ENCODE measurements at places on chromosomes 1 and 21. TPM values are rescaled to one million over a fixed set of nuclear protein-coding genes. Genes with fewer than 3 reads are reported as not detected.

GRCh38 chr1:176559878-176560277, 96.9 kb downstream of the PAPPA2 start:
- peak; percentile 1 for DNase-seq

SLC37A1 gene
- 15.7 TPM for total RNA-seq

GRCh38 chr1:94592571-94592920, 51.0 kb upstream of the F3 start:
- DNase-seq: no peak

DNA sequence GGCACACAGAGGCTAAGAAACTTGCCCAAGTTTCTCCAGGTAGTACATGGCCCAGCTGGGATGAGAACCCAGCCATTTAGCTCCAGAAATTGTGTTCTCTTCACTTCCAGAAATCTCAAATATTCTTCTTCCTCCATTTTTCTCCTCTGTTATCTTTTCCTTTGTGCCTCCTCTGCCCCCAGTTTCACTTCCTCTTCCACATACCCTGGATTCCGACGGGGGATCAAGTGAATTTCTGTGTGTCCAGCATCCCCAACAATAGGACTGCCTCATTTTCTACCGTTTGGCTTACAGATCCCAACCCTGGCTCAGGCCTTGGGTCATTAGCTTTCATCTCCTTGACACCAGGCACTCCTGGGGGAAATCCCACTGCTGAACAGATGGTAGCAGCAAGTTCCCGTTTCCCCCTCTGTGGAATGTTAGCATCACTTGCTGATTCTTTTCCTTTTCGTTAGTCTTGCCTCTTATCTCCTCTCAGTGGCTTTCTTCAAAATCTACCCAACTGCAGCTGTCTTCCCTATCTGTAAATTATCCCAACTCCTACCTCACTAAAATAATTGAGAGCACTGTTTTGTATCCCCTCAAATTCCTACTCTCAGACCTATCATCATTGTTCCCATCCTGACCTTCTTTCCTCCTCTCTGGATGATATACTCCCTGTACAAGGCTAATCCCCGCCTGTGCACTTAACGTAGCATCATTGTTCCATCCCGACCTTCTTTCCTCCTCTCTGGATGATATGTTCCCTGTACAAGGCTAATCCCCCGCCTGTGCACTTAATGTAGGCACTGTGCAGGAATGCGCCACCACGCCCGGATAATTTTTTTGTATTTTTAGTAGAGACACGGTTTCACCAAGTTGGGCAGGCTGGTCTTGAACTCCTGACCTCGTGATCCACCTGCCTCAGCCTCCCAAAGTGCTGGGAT, 36.5 kb downstream of the SCCPDH start:
- no peak for DNase-seq

DNA sequence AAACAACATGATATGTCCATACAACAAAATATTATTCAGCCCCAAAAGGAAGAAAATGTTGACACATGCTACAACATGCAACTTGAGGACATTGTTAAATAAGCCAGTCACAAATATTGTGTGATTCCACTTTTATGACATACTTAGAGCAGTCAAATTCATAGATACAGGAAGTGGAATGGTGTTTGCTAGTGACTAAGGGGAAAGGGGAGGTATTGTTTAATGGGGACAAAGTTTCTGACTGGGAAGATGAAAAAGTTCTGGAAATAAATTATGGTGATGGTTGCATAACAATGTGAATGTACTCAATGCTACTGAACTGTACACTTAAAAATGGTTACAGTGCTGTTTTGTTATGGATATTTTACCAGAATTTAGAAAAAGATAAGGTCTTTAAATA, 77.7 kb downstream of the RHOU start:
- DNase-seq: no peak

DNA sequence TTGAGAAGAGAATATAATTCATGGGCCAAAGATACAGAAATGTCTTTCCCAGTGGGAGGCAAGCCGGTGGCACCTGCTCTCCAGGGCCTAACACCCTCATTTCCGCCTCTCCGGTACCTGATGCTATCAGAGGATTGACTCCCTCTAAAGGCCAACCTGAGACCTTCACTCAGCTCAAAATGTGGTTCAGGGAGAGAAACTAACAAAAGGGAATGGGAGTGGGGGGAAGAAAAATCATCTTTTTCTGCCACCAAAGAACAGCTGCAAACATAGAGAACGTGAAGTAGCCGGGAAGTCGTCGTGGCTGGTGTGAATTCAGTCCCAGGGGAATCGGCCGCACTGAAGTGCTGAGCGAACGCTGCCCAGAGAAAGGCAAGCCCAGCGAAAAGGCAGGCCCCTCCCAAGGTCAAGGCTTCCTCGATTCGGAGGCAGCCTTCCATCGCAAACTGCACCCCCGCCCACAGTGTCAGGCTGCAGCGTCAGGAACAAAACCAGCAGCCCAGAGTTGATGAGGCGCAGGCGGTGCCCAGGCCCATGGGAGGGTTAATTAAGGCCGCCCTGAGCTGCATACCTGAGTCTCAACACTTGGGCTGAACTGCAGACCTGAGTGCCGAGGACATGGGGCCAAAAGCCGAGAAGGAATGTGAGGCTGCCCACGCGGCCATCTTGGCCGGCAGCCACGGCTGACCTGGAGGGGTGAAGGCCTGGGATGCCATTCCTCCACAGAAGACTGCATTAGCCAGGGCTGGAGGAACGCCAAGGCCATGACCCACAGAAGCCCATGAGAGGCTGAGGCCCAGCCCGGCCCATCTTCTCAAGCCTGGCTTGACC, 160.2 kb downstream of the PSMG1 start:
- no peak for DNase-seq

- no peak for DNase-seq
These were observed 143.6 kb downstream of the EDEM3 start for GRCh38 chr1:184610876-184611595.

DNA sequence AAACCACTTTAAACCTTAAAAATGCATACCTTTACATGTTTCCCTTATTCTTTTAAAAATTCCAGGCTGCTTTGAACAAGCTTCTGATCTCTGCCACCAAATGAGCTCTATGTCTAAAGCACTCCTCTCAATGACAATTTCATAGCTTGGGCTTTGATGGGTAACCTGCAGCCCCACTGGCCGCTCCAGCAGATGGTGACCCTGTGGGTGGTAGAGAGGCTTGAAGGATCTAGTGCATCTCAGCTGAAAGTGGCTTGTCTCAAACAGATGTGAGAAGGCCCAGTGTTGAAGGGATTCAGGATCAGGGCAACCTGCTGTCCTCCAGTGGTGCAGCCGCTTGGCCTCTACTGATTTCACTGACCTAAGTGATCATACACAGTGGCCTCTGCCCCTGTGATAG, 84.7 kb upstream of the IRF2BP2 start:
- no peak for DNase-seq

PRELP gene
- not detected for total RNA-seq

DNA sequence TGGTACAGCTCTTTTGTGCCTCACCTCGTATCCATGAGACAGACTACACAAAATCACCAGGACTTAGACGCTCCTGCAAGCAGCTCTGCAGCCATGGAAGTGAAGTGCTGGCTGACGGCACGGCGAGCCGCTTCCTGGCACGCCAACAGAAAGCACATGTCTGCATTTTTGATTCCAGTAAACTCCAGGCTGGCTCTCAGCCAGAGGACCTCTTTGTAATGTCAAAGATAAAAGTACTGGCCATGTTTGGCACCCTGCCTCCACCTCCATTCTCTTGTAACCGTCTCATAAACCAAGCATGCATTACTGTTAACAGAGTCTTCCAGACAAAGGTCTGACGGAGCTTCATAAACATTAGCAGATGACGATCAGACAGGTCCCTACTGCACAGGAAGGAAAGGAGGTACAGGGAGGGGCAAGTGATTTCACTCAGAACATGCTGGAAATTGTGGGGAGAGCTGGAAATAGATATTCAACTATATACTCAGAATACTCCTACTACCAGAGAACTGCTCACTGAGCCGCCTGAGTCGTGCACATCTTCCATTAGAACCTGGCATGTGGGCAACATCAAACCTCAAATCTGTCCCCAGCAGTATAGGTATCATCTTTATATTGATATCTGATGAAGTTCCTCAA, 632.0 kb downstream of the SMYD3 start:
- no peak for DNase-seq

DNA sequence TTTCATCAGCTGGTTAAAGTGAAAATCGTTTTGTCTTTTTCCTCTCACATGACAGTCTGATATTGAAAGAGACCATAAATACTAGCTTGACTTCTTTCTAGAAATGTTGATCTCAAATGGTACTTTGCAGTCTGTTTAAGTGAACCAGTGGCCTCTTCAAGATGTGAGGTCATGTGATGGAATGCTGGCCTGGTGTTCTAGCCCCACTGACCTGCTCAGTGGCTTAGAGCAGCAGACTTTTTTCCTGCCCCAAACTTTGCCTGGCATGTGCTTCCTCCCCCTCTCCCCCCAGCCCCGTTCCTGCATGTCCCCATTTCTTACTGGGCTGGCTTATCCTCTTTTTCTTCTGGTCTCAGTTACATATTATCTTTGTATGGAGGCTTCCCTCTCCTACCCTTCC, 34.3 kb downstream of the ZYG11A start:
- no peak for DNase-seq

GRCh38 chr1:212186427-212187207, 98.6 kb upstream of the PPP2R5A start:
- no peak for DNase-seq

DNA sequence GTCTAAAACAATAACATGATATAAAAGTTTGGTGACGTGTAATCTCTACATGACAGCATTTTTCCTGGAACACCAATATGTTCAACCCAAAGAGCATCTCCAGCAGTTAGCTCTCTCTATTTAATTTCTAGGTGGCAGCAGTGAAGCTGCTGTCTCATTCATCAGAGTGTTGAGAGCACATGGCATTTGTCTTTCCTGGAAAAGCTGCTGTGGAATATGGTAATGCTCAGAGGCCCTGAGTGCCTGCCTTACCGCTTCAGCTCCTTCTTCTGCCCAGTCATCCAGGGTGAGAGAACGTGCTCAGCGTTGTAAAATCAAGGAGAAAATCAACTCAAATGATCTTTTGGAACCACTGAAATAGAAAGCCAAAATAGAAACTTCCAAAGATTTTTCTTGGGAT, 640.7 kb downstream of the ADGRL2 start:
- no peak for DNase-seq

DNA sequence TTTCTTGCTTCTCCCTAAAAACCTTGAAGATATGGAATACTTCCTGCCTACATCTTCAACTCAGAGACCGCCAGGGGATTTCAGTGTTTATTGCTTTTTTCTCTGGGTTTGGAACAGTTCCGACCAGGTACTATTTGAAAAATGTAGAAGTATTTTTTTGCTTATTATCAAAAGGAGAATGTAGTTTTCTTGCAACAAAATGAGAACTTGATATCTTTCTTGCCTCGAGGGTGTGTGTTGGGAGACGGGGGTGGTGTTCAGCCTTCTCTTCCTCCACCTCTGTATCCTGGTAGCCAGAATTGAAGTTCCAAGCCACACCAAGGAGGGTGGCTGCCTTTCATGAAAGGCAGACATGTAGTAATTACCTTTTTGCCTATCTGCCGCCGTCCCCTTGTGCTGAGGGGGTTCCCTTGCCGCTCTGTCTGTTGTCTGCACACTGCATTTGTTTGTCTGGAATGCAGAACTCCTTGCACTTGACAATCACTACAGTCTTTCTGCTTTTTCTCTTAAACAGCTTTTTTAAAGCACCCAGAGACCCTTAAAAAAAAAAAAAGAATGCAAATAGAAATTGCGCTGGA, 212.1 kb downstream of the PBX1 start:
- DNase-seq: no peak

DNA sequence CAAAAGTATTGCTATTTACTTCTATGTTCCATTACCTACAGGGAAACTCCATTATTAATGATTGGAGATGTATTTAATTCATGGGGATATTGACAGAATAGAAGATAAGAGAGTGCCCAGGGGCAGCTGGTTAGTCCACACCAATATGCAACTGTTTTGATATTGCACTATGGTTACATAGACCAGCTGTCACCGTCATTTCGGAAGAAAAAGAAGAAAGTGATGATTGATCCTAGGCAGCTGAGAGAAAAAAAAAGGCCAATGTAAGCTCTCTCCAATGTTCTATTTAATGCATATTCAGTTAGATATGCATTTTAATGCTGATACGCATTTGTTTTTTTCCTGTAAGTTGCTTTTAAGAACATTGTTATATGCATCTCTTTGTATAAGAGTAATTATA, 1367.2 kb downstream of the KCNT2 start:
- no peak for DNase-seq

DNA sequence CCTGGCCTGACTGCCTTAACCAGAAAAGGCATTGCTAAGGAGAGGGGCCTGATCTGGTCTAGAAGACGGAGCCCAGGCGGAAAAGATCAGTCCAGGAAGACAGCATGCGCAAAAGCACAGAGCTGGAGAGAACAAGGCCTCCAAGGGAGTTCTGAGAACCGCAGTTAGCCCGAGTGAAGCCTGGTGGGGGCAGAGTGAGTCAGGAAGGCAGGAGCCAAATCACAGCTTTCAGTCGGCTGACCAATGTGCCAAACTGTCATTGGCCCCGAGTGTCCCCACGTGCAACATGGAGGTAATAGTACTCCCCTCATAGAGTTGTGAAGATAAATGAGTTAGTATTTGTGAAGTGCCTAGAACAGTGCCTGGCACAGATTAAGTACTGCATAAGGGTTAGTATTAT, 1.2 kb upstream of the TSPAN2 start:
- DNase-seq: no peak

DNA sequence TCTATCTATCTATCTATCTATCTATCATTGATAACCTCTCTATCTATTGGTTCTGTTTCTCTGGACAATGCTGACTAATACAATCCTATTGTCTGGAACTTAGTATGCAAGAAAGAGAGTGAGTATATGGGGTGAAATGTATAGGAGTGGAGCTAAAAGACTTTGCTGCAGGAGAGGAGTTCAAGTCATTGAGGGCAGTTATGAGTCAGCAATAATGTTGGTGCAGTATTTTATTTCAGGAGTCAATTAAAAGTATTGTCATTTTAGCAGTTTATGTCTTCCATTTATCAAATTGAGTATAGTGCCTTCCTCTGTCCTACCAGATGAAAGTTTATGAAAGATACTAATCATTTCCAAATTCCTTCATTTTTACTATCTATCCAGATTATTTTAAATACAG, 55.8 kb downstream of the MAP3K7CL start:
- DNase-seq: no peak

DNA sequence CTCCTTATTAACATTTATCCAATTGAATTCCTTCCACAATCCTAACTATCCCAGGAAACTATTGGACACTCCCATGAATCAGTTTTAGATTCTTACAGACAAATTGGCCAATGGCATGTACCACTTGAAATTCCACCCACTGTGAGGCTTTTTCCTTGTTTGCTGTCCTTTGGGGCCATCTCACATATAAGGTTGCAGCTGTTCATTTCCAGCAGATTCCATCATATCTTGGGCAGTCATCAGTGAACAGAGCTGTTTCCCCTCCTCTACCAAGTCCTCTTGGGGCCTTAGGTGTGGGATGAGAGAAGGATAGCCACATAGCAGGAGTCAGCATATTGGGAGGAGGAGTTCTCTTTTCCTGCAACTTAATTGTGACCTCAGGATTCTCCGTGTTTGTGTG, 109.1 kb downstream of the HHAT start:
- DNase-seq: no peak

DNA sequence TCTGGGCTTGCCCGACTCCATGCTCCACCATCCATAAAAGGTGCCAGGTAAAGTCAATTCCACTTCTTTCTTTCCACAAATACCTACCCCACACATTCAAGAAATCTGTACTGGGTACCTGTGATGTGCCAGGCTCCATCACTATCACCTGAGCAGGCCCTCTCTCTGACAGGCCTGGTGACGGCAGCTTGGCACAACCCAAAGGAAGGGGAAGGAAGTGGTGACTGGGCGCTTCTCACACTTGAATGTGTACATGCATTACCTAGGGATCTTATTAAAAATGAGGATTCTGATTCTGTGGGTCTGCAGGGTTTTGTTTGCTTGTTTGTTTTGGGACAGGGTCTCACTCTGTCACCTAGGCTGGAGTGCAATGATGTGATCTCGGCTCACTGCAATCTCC, 7.5 kb downstream of the HTR1D start:
- no peak for DNase-seq
